ENCODE measurements at places on chromosomes 6 and 20. TPM values are rescaled to one million over a fixed set of nuclear protein-coding genes. Genes with fewer than 3 reads are reported as not detected.

- no peak overlapping the region for H3K4me3 ChIP-seq
- H3K36me3 ChIP-seq = no peaks in the 10 kb centered on the region
- H3K4me1 ChIP-seq = no peaks in the 10 kb centered on the region
- H3K27ac ChIP-seq = no peak overlapping the region
- peaks cover 4% of the 10 kb centered on the region for H3K27me3 ChIP-seq
Measured at GRCh38 chr6:18629571-18629970, 242.4 kb downstream of the RNF144B start.

DNA sequence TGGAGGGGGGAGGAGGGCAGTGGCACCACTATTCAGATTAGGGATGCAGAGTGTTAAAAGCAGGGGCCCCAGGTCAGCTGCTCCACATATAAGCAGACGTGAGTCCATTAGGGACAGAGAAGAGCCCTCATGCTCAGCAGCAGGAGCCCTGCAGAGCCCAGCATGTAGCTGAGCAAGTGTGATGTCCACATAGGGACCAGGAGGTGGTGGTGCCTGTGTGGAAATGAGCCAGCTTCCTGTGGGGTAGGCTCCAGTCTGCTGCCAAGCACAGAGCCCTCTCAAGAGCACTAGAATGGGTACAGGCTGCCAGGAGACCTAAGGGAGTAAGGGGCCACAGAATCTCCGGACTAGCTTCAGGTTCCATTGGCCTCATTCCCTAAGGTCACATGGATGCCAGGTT is 57.9 kb upstream of the MLN start:
- no peaks in the 10 kb centered on the region for H3K36me3 ChIP-seq
- H3K4me3 ChIP-seq = no peak overlapping the region
- DNase-seq = peak; percentile 23
- peaks cover 5% of the 10 kb centered on the region for H3K27me3 ChIP-seq

The CDS2 gene
- 41.3 TPM for total RNA-seq

The LPA gene
- not detected for total RNA-seq

DNA sequence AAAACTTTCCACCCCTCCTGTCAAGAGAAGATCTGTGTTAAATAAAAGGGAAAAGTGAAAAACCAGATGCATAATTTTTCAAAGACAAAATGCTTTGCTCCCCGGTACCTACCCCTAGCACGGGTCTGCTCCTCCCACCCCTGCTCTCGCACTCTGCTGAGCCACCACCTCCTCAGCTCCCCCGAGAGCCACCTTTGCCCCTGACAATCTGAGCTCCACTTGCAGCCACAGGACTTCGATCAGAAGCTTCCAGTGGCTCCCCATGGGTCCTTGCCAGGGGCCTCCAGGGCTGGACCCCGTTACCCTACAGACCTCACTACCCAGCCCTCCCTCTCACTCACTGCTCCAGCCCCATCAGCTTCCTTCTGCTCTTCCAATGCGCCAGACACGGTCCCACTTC is 171.7 kb downstream of the PREX1 start:
- no peaks in the 10 kb centered on the region for H3K4me1 ChIP-seq
- peaks cover 15% of the 10 kb centered on the region for H3K36me3 ChIP-seq
- no peak overlapping the region for H3K27ac ChIP-seq
- H3K27me3 ChIP-seq = no peaks in the 10 kb centered on the region
- H3K4me3 ChIP-seq = no peak overlapping the region

GRCh38 chr6:169984181-169985120 is 233.0 kb downstream of the ERMARD start:
- peaks cover 3% of the 10 kb centered on the region for H3K4me1 ChIP-seq
- no peaks in the 10 kb centered on the region for H3K27me3 ChIP-seq
- H3K27ac ChIP-seq = no peak overlapping the region
- DNase-seq = no peak
- H3K36me3 ChIP-seq = no peaks in the 10 kb centered on the region

- no peaks in the 10 kb centered on the region for H3K36me3 ChIP-seq
- no peaks in the 10 kb centered on the region for H3K27me3 ChIP-seq
- no peak overlapping the region for H3K4me3 ChIP-seq
- H3K27ac ChIP-seq = no peak overlapping the region
- no peaks in the 10 kb centered on the region for H3K4me1 ChIP-seq
Measured at GRCh38 chr6:61977947-61978346, 308.1 kb downstream of the KHDRBS2 start.

- H3K27ac ChIP-seq = no peak overlapping the region
- no peak overlapping the region for H3K4me3 ChIP-seq
- peaks cover 2% of the 10 kb centered on the region for H3K36me3 ChIP-seq
- no peak for DNase-seq
- H3K4me1 ChIP-seq = no peaks in the 10 kb centered on the region
Measured at GRCh38 chr6:170166511-170167122, 124.3 kb downstream of the DLL1 start.

The MKKS gene
- total RNA-seq = 7.4 TPM

- H3K4me3 ChIP-seq = no peak overlapping the region
- H3K27me3 ChIP-seq = no peaks in the 10 kb centered on the region
- no peak overlapping the region for H3K27ac ChIP-seq
- no peaks in the 10 kb centered on the region for H3K36me3 ChIP-seq
- no peak for DNase-seq
- H3K4me1 ChIP-seq = no peaks in the 10 kb centered on the region
Measured at GRCh38 chr6:92945799-92946198, 473.6 kb downstream of the EPHA7 start.

DNA sequence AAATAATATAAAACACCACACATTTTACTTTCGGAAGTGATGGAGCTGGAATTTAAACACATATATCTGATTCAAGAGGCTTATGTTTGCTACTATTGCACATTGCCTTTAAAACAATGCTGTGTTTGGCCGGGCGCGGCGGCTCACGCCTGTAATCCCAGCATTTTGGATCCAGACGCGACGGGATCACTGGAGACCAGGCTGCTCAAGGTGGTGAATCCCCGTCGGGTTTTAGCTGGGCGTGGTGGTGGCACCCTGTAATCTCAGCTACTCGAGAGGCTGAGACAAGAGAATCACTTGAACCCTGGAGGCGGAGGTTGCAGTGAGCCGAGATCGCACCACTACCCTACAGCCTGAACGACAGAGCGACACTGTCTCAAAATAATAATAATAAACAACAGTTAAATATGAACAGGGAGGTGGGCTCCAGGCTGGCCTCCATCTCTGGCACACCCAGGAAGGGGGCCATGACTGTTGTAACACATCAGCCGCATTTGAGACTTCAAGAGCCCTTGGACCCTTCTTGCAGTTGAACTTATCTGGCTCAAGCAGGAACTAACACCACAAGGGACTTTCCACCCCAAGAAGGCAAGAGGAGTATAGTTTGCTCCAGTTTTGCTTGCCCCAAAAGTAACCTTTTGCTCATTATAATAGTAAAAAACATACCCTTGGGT is 127.1 kb upstream of the ZNF184 start:
- no peaks in the 10 kb centered on the region for H3K36me3 ChIP-seq
- no peak overlapping the region for H3K4me3 ChIP-seq
- H3K4me1 ChIP-seq = peaks cover 12% of the 10 kb centered on the region
- H3K27ac ChIP-seq = no peak overlapping the region
- H3K27me3 ChIP-seq = peaks cover 54% of the 10 kb centered on the region

DNA sequence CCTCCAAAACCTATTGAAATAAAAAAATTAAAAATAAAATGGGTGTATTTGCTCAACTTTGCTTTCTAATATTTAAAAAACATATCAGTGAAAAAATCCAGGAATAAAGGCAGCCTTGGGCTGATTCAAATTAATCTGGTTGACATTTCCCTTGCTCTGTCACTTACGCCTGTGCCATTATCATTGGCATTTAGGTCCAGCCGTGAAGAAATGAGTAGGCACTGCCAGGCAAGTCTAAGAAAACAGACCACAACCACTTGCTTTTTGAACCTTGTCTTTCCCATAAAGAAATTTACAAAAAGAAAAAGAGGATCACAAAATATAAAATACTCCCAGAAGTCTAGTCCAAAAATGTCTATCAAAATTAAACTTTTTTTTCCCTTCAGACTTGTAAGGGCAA is 59.2 kb upstream of the HBS1L start:
- no peak for DNase-seq
- H3K4me1 ChIP-seq = peaks cover 77% of the 10 kb centered on the region
- peaks cover 6% of the 10 kb centered on the region for H3K36me3 ChIP-seq
- H3K27ac ChIP-seq = peak overlapping the region; percentile 95
- peak overlapping the region; percentile 9 for H3K4me3 ChIP-seq
- no peaks in the 10 kb centered on the region for H3K27me3 ChIP-seq

The MATN4 gene
- total RNA-seq = 0.35 TPM

The TRIM10 gene
- total RNA-seq = 0.11 TPM

GRCh38 chr20:25459111-25459830 is 51.8 kb downstream of the GINS1 start:
- no peak overlapping the region for H3K4me3 ChIP-seq
- no peaks in the 10 kb centered on the region for H3K36me3 ChIP-seq
- no peaks in the 10 kb centered on the region for H3K4me1 ChIP-seq
- no peaks in the 10 kb centered on the region for H3K27me3 ChIP-seq

The TNFRSF6B gene
- 1.7 TPM for total RNA-seq

The NR2E1 gene
- total RNA-seq = not detected

The HLA-G gene
- total RNA-seq = 0.55 TPM

DNA sequence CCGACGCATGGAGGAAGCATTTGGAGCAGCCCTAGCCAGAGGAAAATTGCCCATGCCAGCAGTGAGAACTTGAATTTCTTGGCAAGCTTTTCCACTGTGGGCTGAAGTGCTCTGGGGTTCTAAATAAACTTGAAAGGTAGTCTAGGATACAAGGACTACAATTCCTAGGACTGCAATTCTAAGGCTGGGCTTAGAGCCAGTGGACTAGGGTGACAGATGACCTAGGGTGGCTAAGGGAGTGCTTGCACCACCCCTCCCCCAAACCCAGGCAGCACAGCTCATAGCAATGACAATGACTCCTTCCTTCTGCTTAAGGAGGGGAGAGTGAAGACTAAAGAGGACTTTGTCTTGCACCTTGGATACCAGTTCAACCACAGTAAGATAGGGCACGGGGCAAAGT is 122.3 kb downstream of the THBS2 start:
- DNase-seq = no peak
- H3K36me3 ChIP-seq = no peaks in the 10 kb centered on the region
- H3K27me3 ChIP-seq = peaks cover 5% of the 10 kb centered on the region
- no peak overlapping the region for H3K27ac ChIP-seq

The OR14J1 gene
- not detected for total RNA-seq

The CUL9 gene
- total RNA-seq = 34.0 TPM

The PLCB4 gene
- total RNA-seq = 0.02 TPM

GRCh38 chr6:38485488-38485887 is 154.2 kb downstream of the BTBD9 start:
- no peak overlapping the region for H3K4me3 ChIP-seq
- H3K4me1 ChIP-seq = no peaks in the 10 kb centered on the region
- no peak for DNase-seq
- no peaks in the 10 kb centered on the region for H3K27me3 ChIP-seq
- no peak overlapping the region for H3K27ac ChIP-seq

The KHDC1 gene
- 4.2 TPM for total RNA-seq

- no peak overlapping the region for H3K4me3 ChIP-seq
- no peaks in the 10 kb centered on the region for H3K36me3 ChIP-seq
- H3K27me3 ChIP-seq = no peaks in the 10 kb centered on the region
- H3K27ac ChIP-seq = no peak overlapping the region
Measured at GRCh38 chr6:12648171-12648570, 68.4 kb upstream of the PHACTR1 start.

The DEFB129 gene
- not detected for total RNA-seq

The TINAG gene
- not detected for total RNA-seq

DNA sequence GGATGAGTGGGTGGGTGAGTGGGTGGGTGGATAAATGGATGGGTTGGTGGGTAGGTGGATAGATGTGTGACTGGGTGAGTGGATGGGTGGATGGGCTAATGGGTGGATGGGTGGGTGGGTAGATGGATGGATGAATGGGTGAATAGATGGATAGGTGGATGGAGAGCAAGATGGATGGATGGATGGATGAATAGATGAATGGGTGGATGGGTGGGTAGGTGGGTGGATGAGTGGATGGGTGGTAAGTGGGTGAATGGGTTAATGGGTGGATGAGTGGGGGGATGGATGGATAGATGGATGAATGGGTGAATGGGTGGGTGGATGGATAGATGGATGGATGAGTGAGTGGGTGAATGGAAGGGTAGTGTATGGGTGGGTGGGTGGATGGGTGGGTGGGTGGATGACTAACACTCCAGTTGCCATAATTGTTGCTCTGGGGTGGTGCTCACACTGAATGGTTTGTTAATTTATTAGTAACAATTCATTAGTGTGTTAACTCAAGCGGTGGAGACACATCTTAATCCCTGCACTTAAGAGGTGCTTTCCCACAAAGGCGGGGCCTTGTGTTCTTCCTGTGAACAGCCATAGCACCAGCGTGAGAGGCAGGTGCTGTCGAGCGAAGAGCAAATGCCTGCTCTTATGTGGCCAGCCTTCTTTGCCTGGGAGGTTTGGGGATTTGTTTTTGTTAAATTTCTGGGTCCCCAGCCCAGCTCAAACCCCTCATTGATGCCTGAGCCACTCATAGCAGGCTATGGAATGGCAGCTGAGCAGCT is 4.9 kb upstream of the APCDD1L start:
- no peak for DNase-seq
- no peak overlapping the region for H3K4me3 ChIP-seq
- no peak overlapping the region for H3K27ac ChIP-seq
- H3K36me3 ChIP-seq = no peaks in the 10 kb centered on the region
- no peaks in the 10 kb centered on the region for H3K4me1 ChIP-seq

The DDO gene
- total RNA-seq = not detected

The GHRH gene
- not detected for total RNA-seq

DNA sequence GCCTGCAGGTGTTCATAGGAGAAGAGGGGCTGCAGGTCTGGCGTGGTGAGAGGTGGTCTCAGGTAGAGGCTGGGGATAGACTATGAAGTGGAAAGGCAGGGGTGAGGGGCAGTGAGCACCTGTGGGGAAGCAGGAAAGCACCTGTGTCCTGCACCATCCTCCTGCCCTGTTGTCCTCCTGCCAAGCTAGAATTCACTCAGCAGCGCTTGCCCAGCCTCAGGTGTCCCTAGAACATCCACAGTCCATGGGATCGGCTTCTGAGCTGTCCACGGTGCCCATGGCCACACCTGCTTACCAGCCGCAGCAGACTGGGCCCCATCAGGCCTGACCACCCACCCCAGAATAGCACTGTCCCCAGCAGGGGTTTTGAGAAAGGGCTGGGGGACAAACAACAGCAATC is 456.2 kb upstream of the SULF2 start:
- H3K4me3 ChIP-seq = no peak overlapping the region
- no peak for DNase-seq
- H3K27ac ChIP-seq = no peak overlapping the region
- no peaks in the 10 kb centered on the region for H3K36me3 ChIP-seq
- H3K27me3 ChIP-seq = no peaks in the 10 kb centered on the region

The GSTA3 gene
- total RNA-seq = not detected

- peaks cover 9% of the 10 kb centered on the region for H3K4me1 ChIP-seq
- H3K27me3 ChIP-seq = no peaks in the 10 kb centered on the region
- no peak overlapping the region for H3K4me3 ChIP-seq
- no peak for DNase-seq
- no peak overlapping the region for H3K27ac ChIP-seq
Measured at GRCh38 chr6:150775415-150776203, 89.9 kb upstream of the MTHFD1L start.

The NEU1 gene
- total RNA-seq = 11.8 TPM

GRCh38 chr6:46042355-46042999 is 26.8 kb upstream of the CLIC5 start:
- H3K4me3 ChIP-seq = no peak overlapping the region
- no peaks in the 10 kb centered on the region for H3K36me3 ChIP-seq
- peaks cover 10% of the 10 kb centered on the region for H3K4me1 ChIP-seq
- H3K27me3 ChIP-seq = no peaks in the 10 kb centered on the region
- no peak overlapping the region for H3K27ac ChIP-seq

- H3K4me3 ChIP-seq = no peak overlapping the region
- H3K4me1 ChIP-seq = peaks cover 67% of the 10 kb centered on the region
- peak overlapping the region; percentile 1 for H3K27ac ChIP-seq
- no peak for DNase-seq
- no peaks in the 10 kb centered on the region for H3K27me3 ChIP-seq
Measured at GRCh38 chr6:149080511-149080910, 237.0 kb upstream of the TAB2 start.

The SCGN gene
- total RNA-seq = not detected

Measured in activated CD4-positive, alpha-beta T cell treated with anti-CD3 and anti-CD28 coated beads for 36 hours (primary cell).